Activated T-helper 17 cell treated with anti-CD3 and anti-CD28 coated beads, Interleukin-2, amount 50 U/mL, for 72 hours (primary cell): ENCODE measurements at places on chromosomes 1 and 21.
A peak's percentile ranks its signal among the peaks of the same experiment; 100 is the strongest.

DNA sequence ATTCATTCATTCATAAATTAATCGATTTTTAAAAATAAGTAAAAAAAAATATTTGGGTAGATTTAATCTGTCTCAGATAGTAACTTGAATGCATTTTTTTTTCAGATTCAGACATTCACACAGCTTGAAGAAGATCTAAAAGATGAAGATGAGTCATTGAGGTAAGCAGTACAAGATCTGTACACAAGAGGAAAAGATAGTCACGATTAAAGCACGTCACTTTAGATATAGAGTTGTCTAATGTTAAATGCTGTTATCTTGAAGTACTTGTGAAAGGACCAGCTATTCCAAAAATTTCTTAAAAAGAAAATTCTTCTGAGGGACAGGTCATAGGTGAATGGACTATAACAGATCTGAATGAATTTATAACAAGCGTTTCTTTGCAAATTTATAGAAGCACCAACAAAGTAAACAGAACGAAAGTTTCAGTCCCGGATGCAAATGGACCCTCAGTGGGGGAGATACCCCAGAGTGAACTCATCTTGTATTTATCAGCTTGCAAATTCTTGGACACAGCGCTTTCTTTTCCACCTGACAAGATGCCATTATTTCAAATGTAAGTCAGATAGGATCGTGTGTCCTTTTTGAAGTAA is 31.2 kb upstream of the MORC3 start:
- ATAC-seq: peak; percentile 82

DNA sequence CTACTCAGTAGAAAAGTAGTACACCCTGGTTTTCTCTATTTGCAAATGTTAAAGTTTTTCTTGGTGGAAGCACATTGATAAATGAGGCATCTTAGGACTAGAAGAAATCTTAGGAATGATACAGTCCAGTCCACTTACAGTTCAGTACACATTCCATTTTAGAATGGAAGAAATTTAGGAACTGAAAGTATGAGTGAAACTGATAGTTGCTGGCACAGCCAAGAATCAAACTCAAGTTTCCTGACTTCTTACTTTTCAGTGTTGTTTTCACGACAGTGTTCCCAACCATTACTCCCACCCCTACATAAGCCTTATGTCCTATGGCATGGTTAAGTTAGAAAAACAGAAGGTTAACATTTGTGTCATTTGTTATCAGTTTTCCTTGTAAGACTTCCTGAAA is 258.5 kb downstream of the BACH1 start:
- no peak for ATAC-seq

DNA sequence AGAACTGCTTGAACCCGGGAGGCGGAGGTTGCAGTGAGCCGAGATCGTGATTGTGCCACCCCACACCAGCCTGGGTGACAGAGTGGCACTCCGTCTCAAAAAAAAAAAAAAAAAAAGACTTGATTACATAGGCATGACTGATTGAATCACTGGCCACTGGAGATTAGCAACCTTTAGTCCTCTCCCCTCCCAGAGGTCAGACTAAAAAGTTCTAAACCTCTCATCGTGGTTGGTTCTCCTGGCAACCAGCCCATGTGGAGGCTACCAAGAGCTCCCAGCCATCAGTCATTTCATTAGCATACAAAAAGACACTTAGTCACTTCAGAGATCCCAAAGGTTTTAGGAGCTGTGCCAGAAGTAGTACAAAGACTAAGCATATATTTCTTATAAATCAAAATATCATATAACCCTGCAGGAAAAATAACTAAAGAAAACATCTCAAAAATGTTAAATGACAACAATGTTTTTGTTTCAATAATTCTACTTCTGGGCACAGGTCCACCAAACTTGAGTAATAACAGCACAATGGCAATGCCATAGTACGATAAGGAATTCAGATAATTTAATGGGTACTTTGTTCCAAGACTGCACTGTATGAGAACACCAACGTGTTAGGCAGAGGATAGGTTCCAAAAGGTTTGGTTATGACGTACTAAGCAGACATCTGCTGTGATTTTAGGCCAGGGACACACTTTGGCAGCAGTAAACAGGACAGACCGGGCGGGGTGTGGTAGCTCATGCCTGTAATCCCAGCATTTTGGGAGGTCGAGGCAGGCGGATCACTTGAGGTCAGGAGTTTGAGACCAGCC is 18.1 kb downstream of the USP48 start:
- peak; percentile 66 for ATAC-seq

- ATAC-seq: no peak
Observed at GRCh38 chr1:100747771-100748170, 28.2 kb downstream of the VCAM1 start.

DNA sequence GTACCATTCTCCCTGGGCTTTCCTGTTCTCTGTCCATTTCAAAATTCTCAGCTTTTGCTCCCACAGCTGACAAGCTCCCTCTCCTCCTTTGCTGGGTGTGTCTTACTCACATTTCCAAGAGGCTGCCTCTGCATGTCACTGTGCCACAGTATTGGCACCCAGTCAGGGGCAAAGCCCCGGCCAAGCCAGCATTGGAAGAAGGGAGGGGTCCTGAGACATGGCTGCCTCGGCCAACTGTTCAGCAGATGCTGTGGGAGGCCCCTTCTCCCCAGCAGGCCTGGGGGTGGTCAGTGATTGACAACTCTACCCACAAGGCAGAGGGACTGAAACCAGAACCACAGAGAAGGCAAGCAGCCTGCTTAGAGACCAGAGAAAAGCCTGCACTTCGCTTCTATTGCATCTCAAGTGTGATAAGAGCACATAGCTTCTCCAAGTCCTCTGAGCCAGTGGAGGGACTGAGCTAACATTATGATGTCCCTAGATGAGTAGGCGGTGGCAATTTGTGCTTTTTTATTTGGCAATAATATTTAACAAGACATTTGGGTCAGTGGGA is 294.1 kb downstream of the SIPA1L2 start:
- ATAC-seq: no peak

DNA sequence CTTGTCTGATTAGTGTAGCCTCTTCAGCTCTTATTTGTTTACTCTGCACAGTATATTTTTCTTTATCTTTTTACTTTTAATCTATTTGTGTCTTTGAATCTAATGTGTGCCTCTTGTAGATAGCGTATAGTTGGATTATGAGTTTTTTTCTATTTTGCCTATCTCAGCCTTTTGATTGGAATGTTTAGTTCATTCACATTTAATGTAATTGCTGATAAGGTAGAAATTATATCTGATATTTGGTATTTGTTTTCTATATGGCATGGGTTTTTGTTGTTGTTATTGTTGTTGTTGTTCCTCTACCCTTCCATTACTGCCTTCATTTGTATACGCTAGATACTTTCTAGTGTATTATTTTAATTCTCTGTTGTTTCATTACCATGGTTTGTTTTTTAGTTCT is 131.7 kb upstream of the GRIK3 start:
- no peak for ATAC-seq

DNA sequence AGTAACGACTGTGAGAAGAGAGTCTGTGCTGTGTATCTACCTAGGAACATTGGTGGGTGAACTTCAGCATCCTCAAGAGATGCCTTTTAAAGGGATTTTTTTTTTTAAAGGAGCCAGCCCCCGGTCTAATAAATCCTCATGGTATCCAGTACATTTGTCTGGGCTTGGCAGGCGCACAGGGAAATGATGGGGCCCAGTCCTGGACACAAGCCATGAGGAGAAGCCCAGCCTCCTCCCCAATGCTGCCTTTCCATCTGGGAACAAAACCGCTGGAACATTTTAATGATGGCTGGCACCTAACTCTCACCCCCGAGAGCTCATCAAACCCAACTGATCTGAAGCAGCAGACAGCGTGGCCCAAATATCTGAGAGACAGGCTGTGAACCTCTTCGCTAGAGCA is 64.2 kb downstream of the ACOT7 start:
- no peak for ATAC-seq

DNA sequence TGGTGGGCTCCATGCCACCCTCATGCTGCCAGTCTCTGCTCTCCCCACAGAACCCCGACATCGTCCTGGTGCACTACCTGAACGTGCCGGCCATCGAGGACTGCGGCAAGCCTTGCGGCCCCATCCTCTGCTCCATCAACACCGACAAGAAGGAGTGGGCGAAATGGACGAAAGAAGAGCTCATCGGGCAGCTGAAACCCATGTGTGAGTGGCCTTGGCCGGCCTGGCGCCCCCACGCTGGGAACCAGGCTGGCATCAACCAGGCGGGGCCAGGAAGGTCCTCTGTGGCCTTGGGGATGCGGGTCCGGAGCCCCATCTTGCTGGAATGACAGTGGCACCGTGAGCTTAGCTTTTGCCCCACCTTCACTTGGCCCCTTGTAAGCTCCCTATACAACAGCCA is 130.7 kb upstream of the VAMP3 start:
- no peak for ATAC-seq

DNA sequence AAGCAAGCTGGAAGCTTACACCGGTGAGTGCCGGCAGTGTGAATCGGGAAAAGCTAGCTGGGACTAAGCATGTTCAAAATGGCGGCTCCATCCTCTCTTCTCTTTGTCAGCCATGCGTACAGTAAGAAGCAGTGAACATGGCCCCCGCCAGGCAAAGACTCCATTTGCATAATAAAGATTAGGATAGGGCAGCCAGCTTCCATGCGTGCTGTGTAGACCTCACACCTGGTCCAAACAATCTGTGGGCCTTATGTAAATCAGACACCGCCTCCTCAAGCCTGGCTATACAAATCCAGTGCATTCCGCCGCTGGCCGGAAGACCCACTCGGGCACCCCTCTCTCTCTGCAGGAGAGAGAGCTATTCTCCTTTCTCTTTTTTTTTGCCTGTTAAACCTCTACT is 150.3 kb downstream of the TIAM1 start:
- ATAC-seq: no peak

DNA sequence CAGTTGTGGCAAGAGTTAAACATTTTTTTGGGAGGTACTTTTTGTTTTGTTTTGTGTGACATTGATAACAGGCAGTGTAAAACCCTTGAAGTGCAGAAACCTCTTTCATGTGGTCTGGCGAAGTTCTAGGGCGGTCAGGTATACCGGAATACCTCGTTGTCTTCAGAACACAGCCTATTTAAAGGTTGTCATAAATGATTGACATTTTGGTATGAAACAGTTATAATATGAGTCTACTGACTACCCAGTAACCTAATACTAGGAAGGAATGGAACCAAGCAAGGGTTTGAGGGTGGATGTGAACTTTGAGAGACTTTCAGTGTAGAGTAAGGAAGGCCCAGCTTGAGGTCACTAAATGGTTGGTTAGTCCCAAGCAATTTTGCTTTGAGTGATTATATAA is 40.5 kb downstream of the PATJ start:
- peak; percentile 96 for ATAC-seq

DNA sequence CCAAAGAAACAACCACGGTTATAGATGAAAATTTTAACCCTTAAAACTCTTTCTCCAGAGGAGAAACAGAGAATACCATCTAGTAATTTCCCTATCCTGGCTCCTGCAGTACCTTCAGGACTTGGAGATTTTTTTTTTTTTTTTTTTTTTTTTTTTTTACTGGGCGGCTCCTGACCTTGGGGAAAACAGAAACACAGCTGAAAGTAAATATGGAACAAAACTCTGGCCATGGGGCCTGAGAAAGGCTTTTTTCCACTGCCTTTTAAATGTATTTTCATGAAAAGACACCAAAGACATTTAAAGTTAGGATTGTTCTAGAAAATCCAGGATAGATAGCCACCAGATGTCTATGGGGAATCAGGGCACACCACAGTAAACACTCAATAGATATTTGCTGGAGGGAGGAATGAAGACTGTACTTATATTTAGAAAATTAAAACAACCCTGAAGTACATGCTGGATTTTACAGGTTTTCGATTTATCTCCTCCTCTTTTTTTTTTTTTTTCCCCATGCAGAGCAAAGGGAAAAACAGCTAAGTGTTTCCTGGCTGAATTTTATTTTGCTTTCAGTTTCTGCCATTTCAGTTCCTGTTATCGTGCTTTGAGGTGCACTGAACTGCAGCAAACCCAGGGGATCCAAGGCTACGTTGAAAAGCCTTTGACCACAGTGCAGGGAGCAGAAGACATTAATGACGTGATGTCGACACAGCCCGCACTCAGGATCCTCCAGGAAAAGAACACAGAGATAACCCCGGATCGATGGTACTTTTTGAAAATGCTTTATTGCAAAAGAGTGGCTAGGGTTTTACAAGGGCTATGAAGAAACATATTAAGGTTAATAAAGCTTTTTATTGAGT is 35.7 kb upstream of the CNN3 start:
- peak; percentile 93 for ATAC-seq

DNA sequence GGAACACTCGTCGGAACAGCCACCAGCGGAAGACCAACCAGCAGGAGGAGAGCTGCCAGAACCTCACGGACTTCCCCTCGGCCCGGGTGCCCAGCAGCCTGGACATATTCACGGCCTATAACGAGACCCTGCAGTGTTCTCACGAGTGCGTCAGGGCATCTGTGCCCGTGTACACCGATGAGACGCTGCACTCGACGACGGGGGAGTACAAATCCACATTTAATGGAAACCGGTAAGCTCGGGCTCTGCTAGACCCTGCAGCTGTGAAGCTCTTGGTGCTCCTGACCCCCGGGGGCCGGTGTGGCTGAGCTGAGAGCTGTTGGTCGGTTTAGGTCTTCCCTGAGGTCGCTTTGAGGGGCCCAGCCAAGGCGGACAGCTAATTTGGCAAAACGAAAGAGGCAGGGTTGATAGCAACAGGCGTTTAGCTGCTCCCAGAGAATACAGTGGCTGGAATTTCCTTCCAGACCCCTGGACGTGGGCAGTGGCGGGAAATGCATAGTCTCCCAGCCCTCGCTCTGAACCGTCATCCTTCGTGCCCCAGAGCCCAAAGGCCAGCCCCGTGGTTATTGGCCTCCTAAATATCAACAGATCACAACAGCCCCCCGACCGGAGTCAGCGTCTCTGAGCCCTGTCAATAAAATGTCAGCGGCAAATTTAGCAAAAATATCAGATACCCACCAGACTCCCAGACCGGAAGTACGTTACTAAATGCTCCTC is 118.0 kb downstream of the AJAP1 start:
- ATAC-seq: no peak

- no peak for ATAC-seq
Observed at GRCh38 chr1:245915406-245915805, 591.7 kb downstream of the SMYD3 start.

- ATAC-seq: no peak
Observed at GRCh38 chr1:226443033-226443432, 35.1 kb upstream of the PARP1 start.

- ATAC-seq: peak; percentile 50
Observed at GRCh38 chr1:32925403-32926162, 24.4 kb upstream of the TMEM54 start.
